CD8-positive, alpha-beta T cell (primary cell): ENCODE measurements at places on chromosomes 5 and 9. TPM values are rescaled to one million over a fixed set of nuclear protein-coding genes. Genes with fewer than 3 reads are reported as not detected.

MAP1B gene
- 0.08 TPM for total RNA-seq

IL4 gene
- not detected for total RNA-seq

CFAP157 gene
- total RNA-seq = 0.14 TPM

ZNF79 gene
- total RNA-seq = 7.7 TPM

RASGRF2 gene
- 25.4 TPM for total RNA-seq

GPR150 gene
- 0.35 TPM for total RNA-seq

PCDHB11 gene
- total RNA-seq = not detected

STRBP gene
- 10.2 TPM for total RNA-seq

KLHL3 gene
- total RNA-seq = 16.9 TPM

NRG2 gene
- total RNA-seq = 0.24 TPM

RECK gene
- total RNA-seq = 6.3 TPM

TSSK1B gene
- total RNA-seq = not detected
